NCI-H1417 (cell line): ENCODE measurements at places on chromosomes 1 and 21.
A peak's percentile ranks its signal among the peaks of the same experiment; 100 is the strongest.

- no peak for DNase-seq
These were observed 2.8 kb downstream of the KCNQ4 start for GRCh38 chr1:40786171-40786994.

DNA sequence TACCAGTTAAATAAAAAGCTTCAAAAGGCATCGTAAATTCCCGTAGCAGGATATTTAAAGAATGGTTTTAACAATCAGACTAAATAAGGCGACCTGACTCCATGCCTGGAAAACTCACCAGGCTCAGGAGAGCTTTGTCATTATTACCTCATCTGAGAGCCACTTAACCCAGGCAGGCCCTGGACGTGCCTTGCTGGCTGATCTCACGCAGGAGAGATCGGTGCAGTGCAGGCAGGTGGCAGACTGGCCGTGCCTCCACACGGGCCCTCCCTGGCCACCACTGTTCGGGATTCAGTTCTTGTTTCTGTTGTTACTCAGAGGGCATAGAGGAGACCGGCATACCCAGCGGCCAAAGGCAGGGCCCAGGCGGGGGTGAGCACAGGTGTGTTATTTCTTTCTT, 6.4 kb downstream of the MT1HL1 start:
- DNase-seq: no peak

- DNase-seq: no peak
These were observed 6.8 kb downstream of the UCK2 start for GRCh38 chr1:165834229-165834628.

DNA sequence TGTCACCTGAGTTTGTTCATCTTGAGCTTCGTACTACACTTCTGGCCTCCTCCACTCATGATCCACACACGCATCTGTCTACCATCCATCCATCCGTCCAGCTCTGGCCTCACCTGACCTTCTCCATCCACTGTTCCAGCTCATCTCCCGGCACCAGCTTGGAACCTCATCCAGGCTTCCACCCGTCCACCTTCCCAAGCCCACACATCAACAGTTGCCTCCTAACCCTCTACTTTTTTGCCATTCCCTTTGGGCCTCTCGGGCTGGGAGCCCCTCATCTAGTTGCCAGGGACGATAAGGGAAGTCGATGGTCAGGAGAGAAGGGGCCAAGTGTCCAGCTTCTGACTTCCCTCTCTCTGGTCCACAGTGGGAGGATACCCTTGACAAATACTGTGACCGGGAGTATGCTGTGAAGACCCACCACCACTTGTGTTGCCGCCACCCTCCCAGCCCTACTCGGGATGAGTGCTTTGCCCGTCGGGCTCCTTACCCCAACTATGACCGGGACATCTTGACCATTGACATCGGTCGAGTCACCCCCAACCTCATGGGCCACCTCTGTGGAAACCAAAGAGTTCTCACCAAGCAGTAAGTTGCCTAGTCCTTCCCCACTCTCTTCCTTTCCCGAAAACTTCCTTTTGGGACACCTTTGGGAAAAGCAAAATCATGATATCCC, 3.4 kb upstream of the FALEC start:
- no peak for DNase-seq

DNA sequence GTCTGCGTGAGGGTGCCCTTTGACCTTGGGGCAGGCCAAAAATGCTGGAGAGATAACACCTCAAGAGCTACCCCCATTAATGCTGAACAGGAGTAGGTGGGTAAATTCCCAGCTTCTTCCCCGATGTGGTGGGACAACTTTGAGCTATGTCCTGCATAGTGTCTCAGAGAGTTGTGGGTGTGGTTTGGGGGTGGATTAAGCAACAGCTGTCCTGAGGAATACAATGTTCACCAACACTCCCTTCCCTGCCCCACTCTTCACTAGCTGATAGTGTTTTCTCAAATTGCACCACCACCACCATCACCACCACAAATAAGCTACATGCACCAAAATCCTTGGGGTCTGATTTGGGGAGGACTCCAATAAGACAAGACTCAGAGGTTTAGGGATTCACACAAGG, 258.4 kb downstream of the HLX start:
- DNase-seq: no peak

DNA sequence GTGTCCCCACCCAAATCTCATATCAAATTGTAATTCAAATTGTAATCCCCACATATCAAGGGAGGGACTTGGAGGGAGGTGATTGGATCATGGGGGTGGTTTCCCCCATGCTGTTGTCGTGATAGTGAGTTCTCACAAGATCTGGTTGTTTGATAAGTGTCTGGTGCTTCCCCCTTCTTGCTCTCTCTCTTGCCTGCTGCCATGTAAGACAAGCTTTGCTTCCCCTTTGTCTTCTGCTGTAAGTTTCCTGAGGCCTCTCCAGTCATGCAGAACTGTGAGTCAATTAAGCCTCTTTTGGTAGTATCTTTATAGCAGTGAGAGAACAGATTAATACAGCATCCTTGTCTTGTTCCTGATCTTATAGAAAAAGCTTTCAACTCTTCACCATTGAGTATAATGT, 6.5 kb upstream of the LRRC39 start:
- no peak for DNase-seq

DNA sequence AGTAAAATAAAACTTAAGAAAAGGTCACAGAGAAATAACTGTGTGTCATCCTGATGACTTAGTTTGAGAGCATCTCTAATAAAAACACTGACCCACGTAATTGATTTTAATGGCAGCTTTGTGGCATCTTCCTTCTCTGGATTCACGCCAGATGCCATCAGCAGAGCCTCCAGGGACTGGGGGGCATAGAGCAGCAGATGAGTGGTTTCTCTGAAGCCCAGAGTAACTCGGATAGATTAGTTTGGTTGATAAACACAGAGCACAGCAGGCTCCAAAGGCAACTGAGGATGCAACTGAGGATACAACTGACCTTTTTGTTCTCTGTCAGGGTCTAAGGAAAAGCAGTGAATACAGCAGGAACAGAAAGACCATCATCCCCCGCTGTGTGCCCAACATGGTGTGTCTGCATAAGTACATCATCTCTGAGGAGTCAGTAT, 180.8 kb downstream of the RPS6KC1 start:
- peak; percentile 47 for DNase-seq

DNA sequence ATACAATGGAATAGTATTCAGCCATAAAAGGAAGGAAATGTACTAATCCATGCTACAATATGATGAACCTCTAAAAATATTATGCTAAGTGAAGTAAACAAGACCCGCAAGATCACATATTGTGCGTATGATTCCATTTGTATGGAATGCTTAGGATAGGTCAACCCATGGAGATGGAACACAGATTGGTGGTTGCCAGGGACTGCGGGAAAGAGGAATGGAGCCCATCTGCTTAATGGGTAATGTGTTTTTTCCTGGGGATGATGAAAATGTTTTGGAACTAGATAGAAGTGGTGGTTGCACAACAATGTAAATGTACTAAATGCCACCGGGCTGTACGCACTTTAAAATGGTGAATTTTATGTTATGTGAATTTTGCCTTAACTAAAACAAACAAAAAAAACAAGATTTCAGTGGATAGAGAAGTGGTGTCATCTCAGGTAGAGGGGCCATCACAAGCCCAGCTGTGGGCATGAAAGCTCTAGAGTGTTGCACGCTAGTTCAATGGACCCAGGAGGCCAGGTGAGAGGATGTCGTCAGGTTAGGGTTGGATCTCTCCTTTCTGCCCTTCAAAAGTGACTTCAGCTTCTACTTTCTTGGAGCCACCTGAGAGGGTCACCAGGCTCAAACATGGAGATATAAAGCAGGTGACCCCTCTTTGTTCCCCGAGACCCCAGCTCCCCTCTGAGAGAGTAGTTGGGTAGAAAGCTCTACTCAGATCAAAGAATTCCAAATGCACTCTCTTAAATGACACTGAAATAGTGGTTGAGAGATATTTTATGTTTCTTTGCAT, 2.5 kb downstream of the C1orf115 start:
- no peak for DNase-seq

DNA sequence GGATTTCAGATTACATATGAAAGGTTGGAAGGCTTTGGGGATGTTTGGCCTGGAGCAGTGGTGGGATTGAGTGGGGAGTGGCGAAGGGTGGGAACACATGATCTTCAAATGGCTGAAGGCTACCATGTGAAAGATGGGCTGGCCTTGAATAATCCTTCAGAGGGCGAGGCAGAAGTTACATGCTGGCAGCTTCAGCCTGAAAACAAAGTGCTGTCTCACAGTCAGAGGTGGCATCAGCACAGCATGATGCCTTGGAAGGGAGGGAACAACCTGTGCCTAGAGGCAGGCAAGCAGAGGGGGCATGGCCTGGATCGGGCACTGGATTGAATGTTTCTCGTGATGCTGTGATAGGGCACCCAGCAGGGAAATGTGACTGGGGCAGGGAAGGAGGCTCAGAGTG, 130.8 kb downstream of the BEND5 start:
- DNase-seq: no peak

GRCh38 chr1:91502672-91503184, 2.1 kb downstream of the CDC7 start:
- no peak for DNase-seq

GRCh38 chr1:236489710-236490377, 33.9 kb upstream of the LGALS8 start:
- DNase-seq: peak; percentile 11

DNA sequence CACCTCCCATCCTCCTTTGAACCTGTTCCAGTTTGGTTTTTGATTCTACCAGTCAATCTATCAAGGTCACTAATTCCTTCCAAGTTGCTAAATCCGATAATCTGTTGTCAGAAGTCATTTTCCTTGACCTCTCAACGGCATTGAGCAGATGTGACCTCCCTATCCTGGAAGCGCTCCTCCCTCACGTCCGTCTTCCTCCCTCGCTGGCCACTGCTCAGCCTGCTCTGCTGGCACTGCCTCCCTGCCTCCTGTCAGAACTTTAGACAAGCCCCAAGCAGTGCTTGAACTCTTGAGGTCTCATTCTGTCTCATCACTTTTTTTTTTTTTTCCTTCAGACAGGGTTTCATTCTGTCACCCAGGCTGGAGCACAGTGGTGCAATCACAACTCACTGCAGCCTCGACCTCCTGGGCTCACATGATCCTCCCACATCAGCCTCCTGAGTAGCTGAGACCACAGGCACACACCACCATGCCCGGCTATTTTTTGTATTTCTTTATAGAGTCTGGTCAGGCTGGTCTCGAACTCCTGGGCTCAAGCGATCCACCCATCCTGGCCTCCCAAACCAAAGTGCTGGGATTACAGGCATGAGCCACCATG, 4.4 kb upstream of the ACOT7 start:
- no peak for DNase-seq

GRCh38 chr1:153545067-153546055, at the start of gene S100A4:
Gene S100A4, minus strand, starts transcription at chr1:153545806. Its CDS starts 1,012 bp downstream, at chr1:153544794.
- DNase-seq: peak; percentile 74

DNA sequence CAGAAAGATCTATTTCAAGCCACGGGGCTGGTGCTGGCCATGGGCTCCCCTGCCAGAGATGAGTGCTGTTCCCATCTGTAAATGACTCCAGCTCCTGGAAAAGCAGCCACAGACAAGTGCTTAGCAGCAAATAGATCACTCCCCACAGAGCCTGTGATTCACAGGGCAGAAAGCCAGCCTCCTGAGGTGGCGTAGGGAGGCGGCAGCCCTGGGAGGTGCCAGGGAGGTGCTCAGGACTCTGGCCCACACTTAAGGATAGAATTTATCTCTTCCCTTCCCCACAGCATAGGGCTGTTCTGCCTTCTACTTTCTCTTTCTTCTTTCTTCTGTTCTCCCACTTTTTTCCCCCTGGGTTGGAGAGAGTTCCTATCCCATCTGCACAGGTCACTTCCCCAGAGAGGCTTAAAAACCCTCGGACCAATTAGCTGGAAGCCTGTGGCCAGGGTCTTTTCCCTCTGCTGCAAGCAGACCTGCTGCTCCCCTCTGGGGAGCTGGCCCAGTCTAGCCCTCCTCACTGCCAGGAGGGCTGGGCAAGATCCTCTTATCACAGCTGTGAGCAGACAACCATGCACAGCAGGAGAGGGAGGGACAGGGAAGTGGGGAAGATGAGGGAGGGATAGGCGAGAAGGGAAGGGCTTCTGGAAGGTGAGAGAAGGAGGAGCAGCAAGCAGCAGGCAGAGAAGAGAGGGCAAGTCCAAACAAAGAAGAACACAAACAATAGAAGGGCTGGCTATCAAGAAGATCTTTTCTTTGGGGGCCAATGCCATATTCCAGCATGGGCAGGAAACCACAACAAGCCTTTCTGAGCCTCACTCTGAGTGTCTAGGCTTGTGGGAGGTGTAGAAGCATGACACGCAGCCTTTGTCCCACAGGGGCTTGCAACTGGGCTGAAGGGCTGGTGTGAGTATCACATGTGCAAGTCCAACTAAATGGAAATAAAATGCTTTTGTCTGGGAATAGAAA, 41.0 kb downstream of the KCND3 start:
- DNase-seq: peak; percentile 78

DNA sequence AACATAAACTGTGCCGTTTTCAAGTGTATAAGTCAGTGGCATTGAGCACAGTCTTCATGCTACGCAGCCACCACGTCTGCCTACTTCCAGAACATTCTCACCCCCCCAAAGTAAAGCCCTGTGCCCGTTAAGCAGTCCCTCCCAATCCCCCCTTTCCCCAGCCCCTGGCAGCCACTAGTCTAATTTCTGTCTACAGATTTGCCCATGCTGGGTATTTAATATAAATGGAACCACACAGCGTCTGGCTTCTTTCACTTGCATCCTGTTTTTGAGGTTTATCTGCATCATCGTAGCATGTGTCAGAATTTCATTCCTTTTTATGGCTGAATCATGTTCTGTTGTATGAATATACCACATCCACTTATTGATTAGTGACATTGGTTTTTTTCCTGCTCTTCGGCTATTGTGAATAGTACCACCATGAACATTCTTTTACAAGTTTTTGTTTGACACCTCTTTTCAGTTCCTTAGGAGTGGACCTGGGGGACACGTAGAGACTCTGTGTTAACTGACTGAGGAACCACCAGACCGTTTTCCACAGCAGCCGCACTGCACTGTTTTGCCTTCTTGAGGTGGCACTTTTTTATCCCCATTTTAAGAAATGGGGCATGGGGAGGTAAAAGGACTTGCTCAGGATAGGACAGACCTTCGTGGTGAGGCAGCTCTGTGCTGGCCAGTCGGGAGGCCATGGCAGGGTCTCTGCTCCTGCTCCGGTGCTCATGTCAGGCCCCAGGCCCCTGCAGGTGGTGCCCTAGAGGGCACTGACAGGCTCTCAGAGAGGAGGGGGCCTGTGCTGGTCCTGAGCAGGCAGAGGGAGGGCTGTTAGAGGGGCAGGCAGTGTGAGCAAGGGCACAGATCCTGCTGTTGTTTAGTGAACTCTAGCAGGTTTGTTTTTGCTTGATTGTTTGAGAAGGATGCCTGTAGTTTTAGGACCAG, 123.8 kb downstream of the PCBP3 start:
- DNase-seq: no peak

DNA sequence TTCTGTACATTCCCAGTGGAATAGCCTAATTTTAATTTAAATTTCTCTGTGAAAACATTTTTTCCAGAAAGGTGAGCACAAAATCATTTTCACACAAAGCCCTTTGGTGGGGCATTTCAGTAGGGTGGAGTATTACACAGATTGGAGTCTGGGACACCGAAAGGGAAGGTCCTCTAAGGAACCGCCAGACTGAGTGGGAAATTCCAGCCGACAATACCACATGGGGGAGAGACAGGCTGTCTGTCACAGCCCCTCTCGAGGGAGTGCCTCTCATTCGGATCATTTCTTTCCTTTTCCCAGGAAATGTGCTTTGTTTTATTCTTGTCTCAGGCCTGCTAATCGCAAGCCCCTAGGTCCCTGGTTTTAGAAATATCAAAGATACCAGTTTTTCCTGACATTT, 150.6 kb upstream of the HOOK1 start:
- DNase-seq: no peak
